ENCODE measurements at places on chromosomes 5 and 9. TPM values are rescaled to one million over a fixed set of nuclear protein-coding genes. Genes with fewer than 3 reads are reported as not detected.

The PCDHGA7 gene
- 0.41 TPM for total RNA-seq

The FAM221B gene
- total RNA-seq = not detected

The MCTP1 gene
- total RNA-seq = 2.1 TPM

The BARHL1 gene
- not detected for total RNA-seq

The FGD3 gene
- 12.0 TPM for total RNA-seq

The CCDC183 gene
- total RNA-seq = 9.0 TPM

The PRRX2 gene
- total RNA-seq = 0.91 TPM

The TRMO gene
- 15.6 TPM for total RNA-seq
